ENCODE measurements at places on chromosomes 16 and 17.

DNA sequence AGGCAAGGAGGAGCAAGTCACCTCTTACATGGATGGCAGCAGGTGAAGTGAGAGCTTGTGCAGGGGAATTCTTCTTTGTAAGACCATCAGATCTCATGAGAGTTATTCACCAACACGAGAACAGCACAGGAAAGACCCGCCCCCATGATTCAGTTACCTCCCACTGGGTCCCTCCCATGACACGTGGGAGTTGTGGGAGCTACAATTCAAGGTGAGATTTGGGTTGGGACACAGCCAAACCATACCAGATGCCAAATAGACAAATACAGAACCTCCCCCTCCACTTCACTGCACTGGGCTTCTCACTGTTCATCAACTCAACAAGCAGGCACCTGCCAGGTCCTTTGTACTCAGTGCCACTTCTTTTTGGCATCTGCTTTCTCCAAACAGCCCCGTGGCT lies 100.2 kb downstream of the WSCD1 start:
- DNase-seq: no peak

- peak; percentile 70 for DNase-seq
Observed at GRCh38 chr16:17396762-17397498, 73.8 kb downstream of the XYLT1 start.

DNA sequence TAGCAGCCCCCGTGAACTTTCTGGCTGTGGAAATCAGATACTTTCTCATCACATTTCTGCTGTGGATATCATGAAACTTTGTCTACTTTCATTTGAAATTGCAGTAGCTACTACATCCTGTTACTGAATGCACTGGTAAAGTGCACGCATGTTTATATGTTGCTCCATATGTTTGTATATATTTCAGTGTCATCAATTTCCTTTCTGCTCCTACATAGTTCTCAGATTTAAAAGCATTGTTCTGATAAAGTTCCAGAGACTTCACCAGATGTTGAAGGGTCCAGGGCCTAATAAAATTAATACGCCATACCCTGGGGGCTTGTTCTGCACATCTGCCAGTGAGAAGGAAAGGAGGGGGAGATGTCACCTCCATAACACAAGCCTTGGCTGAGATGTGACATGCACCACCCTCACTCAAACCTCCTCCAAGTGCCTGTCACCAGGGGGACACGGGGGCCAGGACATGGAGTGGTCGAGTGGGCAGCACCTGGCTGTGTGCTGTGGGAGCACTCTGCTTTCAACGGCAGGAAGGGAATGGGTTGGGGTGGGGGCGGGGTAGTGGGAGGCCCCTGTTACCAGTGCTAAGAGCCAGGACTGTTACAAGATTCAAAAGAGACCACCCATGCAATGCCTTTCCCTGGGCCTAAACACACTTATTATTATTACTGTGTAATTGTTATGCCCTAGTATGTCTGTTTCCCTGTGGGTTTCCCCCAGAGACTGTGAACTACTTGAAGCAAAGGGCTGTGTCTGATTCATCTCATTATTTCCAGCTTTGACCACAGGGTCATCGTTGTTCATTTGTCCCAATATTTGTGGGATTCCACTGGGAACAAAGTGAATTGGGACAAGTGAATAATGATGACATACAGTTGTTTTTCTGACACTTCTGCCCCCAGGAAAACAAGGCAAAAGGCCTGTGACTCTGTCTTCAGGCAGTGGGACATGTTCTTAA lies 193.4 kb downstream of the FOXL1 start:
- no peak for DNase-seq

- DNase-seq: no peak
Observed at GRCh38 chr16:13300066-13300840, 398.9 kb downstream of the SHISA9 start.

All from cardiac fibroblast (primary cell).